Activated CD4-positive, alpha-beta T cell treated with anti-CD3 and anti-CD28 coated beads, Interleukin-10, Interleukin-2, amounts not matched to agents 100 ng/mL and 50 ng/mL, durations not matched to agents 16 hours and 8 hours (primary cell): ENCODE measurements at places on chromosomes 3 and 15.

GRCh38 chr3:45525920-45526203 is 68.7 kb upstream of the LIMD1 start:
- no peak for DNase-seq

GRCh38 chr3:11665331-11665730 is 21.6 kb upstream of the VGLL4 start:
- no peak for DNase-seq

- DNase-seq, result no peak
Observed at GRCh38 chr15:64599716-64600115, 139.3 kb downstream of the ZNF609 start.

- no peak for DNase-seq
Observed at GRCh38 chr15:31153531-31153930, 52.0 kb upstream of the TRPM1 start.

GRCh38 chr15:31101262-31102038 is at the start of gene TRPM1:
Gene TRPM1 (minus strand): TSS chr15:31101725. CDS start chr15:31081355, 20,370 bp downstream.
- no peak for DNase-seq

DNA sequence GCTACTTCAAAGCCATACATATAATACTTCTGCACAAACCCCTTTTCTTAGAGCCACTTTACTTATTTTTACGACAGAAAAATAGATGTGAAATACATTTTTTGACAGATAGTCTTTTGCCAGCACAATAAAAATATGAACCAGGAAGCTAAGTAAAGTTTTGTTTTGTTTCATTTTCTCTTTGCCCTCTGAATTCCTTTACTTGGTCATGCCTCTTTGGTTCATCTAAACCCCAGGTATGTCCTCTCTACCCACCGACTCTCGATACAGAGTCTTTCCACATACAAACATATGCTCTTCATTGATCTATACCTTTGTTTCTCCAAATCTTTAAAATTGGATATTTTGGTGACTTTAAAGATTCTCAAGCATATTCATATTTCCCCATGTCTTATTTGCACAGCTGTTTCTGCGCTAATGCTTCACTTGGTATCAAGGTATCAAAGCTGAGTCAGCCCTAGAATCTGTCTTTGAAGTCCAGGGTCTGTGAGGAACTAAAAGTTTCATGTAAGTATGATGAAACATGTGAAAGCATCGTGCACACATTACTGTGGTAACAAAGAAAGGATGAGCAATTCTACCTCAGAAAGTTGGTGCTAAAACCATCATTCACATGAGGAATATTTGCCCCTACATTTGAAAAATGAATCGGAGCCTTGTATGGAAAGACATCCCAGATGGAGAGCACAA is 845.4 kb downstream of the NAALADL2 start:
- no peak for DNase-seq

DNA sequence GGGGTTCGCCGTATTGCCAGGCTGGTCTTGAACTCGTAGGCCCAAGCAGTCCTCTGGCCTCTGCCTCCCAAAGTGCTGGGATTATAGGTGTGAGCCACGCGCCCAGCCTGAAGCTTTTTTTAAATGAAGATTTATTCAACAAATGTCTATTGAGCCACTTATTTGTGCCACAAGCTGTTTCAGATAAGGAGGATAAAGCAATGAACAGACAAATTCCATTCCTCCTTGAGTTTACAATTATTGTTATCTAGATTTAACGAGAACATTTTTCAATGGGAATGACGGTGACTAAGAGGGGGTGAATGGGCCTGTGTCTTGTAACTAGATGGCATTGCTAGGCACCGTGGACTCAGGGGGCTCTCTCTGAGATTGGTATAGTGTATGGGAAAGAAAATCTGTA is 10.2 kb downstream of the PPARG start:
- no peak for DNase-seq

- DNase-seq, result no peak
Observed at GRCh38 chr15:68807249-68807648, 13.4 kb downstream of the ANP32A start.

GRCh38 chr3:13146643-13147143 is 73.5 kb upstream of the IQSEC1 start:
- no peak for DNase-seq

DNA sequence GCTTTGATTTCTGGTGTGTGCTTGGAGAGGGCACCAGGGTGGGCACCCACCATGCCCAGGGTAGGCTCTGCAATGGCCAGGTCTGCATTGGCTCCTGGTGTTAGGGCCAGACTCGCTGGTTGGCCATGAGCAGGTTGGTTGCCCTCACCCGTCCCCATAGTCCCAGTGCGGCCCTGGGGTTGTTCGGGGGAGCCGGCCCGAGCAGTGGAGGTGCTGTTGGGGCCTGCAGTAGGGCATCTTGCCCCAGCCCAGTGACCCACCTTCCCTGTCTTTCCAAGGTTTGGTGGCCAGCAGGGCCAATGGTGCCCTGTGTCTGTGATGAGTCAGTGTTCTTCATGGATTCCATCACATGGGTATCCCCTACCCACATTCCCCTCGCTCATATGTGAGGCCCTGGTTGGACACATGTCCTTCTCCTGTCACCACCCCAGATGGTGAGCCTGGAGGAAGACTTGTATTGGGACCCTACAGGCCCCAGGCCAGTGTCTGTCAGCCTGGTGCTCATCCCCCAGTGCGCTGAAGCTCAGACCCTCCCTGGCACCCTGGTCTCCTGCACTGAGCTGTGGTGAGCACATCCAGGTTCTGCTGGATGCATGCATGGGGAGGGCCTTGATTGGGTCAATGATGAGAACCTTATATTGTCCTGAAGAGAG is 190.1 kb downstream of the UBE3A start:
- DNase-seq, result no peak
